ENCODE measurements at places on chromosomes 5 and 9.

GRCh38 chr5:58021466-58021865 lies 438.4 kb downstream of the PLK2 start:
- no peak for DNase-seq

- no peak for DNase-seq
These were observed 2.7 kb downstream of the IL31RA start for GRCh38 chr5:55853818-55854217.

DNA sequence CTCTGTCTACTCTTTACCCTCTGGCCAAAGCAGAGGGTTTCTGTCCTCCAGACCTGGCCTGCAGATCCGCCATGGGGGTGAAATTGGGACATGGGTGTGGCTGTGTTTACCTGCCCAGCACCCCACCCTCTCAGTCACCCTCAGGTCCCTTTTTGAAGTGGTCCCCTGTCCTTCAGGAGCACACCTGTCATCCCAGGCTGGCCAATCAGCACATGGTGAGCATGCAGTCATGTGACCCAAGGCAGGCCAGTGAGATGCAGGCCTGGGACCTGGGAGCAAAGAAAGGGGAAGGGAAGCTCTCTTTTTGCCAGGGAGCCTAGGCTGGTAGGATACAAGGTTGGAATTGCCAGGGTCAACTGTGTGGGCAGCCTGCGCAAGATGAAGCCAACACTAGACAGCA lies 28.3 kb upstream of the IER5L start:
- no peak for DNase-seq

DNA sequence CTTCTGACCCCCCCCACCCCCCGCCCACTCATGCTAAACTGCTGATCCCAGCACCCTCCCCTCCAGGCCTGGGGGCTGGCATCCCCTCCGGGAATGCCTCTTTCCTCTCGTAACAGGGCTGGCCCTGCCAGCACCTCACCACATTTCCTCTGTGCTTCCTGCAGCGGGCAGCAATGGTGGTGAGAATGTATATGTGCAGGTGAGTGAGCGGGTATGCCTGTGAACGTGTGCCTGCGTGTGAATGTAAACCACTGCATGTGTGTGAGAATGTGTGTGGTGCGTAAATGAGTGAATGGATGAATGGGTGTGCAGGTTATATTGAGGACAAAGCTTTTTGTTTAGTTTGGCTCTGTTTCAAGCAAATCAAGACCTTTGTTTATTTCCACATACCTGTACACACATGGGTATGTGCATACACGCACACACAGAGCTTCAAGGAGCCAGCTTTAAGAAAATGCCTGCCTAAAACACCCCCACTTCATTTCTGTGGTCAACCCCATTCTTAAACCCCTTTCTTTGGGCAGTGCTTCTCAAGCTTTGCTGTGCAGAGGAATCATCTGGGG lies 95.7 kb upstream of the SHB start:
- DNase-seq: no peak

DNA sequence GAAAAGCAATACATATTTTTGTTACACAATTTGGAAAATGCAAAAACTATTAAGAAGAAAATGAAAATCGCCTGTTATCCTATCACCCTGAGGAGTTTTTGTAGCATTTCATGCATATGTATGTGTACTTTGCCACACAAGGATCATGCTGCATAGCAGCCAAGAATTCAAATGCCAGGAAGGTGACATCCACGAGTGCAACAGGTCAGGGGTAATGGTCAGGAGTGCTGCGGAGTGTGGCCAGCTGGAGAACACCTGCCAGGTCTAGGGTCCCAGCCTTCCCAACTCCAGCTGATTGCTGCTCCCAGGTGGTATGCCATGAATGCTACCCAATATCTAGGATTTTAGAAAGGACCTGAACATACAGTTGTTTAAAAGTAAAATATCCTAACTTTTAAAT lies 617.1 kb downstream of the PRELID2 start:
- DNase-seq: no peak

GRCh38 chr9:129306318-129306973 lies 128.4 kb upstream of the IER5L start:
- no peak for DNase-seq

DNA sequence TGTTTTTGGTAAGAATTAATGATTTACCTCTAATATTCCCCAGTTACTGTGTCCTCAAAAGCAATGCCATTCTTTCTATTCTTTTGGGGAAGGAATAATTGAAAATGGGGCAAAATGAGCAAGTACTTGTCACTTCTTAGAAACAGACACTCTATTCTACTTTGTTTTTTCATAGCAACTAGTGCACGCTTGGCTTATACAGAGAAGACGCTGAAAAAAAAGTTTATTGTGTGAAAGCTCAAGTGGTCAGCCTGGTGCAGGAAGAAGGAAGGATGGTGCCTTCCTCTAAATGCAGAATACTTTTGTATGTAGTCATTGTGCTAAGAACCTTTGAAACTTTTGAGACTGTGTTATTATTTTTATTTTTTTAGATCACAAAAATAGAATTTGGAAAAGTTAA lies 29.6 kb downstream of the ANKDD1B start:
- DNase-seq: no peak

- no peak for DNase-seq
These were observed 39.8 kb downstream of the AK8 start for GRCh38 chr9:132838291-132838690.

DNA sequence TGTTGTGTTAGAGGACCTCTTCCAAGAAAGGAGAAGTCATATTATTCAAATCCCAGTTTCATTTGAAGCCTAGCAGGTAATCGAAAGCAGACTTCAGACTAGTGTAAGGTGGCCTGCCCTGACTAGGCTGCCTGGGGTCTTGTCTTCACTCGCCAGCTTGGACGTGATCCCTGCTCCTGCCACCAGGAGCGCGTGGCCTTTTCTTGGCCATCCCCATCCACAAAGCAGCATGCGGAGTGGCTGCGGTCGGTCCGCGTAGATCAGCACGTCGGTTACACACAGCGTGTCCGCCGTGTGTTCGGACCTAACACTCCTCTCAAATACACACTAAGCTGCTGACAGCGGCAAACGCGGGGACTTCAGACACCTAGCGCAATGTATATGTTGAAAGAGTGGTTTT lies 37.3 kb downstream of the CFAP77 start:
- no peak for DNase-seq

DNA sequence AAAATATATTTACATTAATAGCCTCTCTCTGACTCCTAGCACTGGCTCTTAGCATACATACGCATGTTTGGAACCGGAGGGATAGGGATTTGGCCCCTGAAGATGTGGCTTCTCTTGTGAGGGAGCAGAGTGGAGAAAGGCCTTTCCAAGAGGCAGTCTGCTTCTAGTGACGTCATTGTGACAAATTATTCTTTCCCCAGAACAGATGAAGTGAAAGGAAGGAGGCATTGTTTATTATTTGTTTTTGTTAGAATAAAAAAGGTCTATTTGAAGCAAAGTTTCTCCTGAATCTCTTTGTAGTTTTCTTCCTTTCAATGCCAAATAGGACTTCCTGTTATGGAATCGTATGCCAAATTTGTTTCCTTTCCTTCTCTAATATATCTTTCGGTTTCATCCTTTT lies 361.6 kb downstream of the ICE1 start:
- DNase-seq: no peak

GRCh38 chr5:124034963-124035362 lies 523.0 kb downstream of the CSNK1G3 start:
- no peak for DNase-seq

DNA sequence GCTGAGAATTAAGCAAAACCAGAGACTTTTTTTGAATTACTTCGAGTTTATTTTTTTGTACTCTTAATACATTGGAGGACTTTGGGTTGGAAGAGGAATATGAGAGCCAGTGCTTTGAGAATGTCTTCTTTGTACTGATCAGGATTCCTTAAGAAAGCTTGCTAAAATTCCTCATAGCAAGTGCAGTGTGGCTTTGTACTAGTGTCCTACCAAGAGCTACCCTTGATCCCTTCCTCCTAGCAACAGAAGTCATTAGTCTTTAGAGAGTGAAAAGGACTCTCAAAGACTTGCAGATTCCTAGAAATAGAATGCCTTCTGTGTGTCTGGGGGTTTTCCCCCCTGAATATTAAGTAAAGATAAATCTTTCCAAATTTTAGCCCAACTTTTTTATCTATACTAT lies 276.1 kb downstream of the ARHGAP26 start:
- DNase-seq: no peak

GRCh38 chr9:138024831-138025291 lies 147.3 kb downstream of the CACNA1B start:
- DNase-seq: no peak

GRCh38 chr5:83720836-83721537 lies at the start of gene HAPLN1:
Gene HAPLN1 (minus strand): TSS chr5:83720855. CDS start chr5:83673523, 47,332 bp downstream.
- no peak for DNase-seq

DNA sequence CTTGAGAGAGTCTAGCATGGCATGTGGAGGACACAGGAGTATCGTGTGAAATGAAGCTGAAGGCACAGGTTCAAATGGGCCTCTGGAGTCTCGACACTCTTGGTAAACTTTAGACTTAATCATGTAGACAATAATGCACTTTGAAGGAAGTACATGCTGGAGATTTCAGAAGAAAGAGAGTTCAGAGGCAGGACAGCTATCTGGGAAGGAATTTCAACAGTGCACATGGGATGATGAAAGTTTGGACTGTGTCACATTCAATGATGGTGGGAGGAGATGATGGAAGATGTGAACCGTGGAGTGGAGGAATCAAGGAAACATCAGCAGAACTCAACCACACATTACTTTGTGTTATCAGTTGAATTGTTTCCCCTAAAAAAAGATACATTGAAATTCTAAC lies 88.6 kb upstream of the PAPPA start:
- no peak for DNase-seq

GRCh38 chr9:95429096-95429495 lies 87.7 kb downstream of the PTCH1 start:
- DNase-seq: no peak

DNA sequence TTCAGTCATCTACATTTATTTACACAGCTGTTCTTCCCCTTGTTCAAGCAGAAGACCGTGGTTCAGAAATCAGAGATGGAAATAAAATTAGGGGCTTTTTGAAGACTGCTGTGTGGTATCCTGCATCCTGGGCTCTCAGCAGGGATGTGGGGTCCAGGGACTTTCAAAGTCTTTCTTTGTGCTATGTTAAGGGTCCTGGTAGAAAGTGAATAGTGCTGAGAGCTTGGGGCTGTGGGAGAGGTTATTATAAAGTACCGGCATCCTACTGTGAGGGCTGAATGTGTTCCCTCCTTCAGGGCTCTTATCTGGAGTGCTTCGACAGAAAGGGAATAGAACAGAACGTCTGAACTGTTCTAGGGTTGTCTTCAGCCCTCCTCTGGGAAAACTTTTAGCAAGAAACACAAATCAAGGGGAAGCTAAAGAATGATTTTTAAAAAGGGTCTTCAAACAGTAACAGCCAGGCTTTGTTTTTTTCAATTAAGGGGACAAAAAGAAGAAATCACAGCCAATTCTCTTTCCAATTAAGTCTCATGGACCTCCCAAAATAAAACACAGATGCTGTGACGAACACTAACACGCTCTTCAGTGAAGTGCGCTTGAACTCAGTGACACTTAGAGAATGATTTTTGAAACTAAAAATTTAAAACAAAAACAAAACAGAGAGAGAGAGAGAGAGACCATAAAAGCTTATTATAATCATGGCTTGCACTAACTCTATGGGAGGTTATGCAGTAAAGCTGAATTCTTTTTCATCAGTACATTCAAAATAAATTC lies 15.7 kb upstream of the SLC1A3 start:
- DNase-seq: no peak

- DNase-seq: peak; percentile 21
These were observed 1.1 kb upstream of the NR3C1 start for GRCh38 chr5:143404416-143405062.

DNA sequence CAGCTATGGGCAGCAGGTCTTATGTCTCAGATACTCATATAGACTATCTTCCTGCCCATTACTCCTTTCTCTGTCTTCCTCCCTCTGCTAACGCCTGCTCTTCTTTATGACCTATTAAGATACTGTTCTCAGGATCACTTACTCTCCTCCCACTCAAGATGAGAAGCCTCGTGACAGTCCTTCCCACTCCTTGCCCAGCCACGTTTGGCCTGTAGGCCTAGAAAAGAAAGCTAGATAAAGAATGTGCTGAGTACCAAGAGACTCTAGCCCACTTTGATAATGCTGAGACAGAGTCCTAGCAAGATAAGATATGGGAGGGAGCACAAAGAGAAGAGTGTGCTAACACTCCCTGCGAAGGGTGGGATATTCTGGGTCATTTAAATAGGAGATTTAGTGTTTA lies 6.8 kb upstream of the DENND4C start:
- DNase-seq: no peak

GRCh38 chr9:79766091-79766490 lies 194.3 kb downstream of the TLE4 start:
- no peak for DNase-seq

- DNase-seq: no peak
These were observed 14.6 kb downstream of the USP20 start for GRCh38 chr9:129849901-129850300.

- DNase-seq: no peak
These were observed 30.7 kb upstream of the TENT2 start for GRCh38 chr5:79581535-79581934.

- no peak for DNase-seq
These were observed 20.4 kb upstream of the RFK start for GRCh38 chr9:76414661-76415060.

GRCh38 chr9:133457233-133457632 lies 2.5 kb upstream of the CACFD1 start:
- no peak for DNase-seq

- DNase-seq: no peak
These were observed 176.0 kb downstream of the FGF18 start for GRCh38 chr5:171595401-171595800.

DNA sequence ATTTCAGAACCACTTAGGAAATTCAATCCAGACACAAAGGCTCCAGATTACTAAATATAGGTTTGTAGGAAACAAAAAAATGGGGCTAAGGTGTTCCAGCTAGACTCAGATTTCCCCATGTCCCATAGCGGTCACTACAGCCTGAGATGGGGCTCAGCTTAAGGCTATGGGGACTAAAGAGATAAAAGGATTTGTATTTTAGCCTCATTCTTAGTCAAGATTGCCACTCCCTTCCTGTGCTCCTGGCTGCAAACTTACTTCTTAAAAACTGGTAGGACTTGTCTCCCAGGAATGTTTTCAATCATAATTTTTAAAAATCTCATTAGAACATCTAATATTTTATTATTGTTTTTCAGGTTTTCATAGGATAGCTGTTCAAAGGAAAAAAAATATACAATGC lies 253.8 kb upstream of the DAB2 start:
- DNase-seq: no peak

- DNase-seq: no peak
These were observed 75.6 kb downstream of the NTNG2 start for GRCh38 chr9:132237481-132237880.

DNA sequence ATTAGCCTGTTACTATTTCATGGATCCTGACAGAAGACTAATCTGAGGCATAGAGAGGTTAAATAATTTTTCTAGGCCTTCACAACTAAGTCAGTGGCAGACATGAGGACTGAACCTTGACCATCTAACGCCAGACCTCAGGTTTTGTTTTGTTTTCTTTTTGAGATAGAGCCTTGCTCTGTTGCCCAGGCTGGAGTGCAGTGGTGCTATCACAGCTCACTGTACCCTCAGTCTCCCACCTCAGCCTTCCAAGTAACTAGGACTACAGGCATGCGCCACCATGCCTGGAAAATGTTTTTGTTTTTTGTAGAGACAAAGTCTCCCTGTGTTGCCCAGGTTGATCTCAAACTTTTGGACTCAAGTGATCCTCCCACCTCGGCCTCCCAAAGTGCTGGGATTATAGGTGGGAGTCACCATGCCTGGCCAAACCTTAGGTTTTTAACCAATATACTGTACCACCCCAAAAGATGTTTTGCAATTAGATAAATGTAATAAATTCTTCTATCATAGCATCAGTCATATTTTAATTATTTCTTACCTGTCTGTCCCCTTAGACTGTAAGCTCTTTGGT lies 35.4 kb downstream of the ERCC6L2 start:
- no peak for DNase-seq
